ENCODE measurements at places on chromosomes 12 and 14. TPM values are rescaled to one million over a fixed set of nuclear protein-coding genes. Genes with fewer than 3 reads are reported as not detected.

GRCh38 chr14:25103271-25103670 lies 53.3 kb upstream of the STXBP6 start:
- DNase-seq = no peak

DNA sequence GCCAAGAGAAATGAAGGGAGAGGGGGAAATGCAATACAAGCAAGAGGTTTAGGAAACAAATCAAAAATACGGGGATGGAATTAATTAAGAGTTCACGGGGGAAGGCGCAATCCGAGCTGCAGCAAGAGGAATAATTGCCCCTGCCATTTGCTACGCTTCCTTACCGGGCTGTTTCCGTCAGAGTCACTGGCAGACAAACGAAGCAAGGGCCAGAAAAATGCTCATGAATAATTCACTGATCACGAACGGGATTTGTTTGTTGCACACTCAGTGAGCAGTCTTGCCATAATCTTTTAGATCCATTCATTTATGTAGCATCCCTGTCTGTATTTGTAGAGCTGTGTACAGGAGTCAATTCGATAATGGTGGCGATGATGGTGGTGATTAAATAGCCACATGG lies 39.0 kb downstream of the PLXNC1 start:
- no peak for DNase-seq

DNA sequence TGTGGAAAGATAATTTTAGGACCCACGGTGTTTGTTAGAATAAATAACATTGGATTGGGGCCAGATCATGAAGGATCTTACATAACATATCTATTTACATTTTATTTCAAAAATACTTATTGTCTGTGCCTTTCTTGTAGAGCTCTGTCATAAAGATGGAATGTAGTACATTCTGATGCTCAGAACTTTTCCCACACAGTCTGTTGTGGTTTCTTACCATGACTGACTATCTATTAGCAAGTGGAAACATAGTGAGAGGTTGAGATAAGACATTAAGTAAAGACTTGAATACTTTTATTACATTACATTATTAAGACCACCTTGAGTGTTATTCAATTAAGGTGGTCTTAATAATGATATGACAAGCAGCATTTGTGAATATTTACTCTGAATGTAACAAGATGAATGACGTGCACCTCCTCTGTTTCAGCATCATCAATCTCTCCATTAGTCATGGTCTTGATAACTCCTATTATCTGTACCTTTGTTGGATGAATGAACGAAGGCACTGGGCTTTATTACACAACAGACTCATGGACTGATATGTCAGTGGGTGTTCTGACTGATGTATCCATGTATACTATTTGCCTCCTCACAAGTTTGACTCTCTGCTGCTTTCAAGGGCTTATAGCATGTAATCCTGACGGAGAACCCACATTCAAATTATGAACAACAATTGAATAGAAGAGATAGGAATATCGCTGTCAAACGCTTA lies 883.0 kb upstream of the FLRT2 start:
- DNase-seq = no peak

DNA sequence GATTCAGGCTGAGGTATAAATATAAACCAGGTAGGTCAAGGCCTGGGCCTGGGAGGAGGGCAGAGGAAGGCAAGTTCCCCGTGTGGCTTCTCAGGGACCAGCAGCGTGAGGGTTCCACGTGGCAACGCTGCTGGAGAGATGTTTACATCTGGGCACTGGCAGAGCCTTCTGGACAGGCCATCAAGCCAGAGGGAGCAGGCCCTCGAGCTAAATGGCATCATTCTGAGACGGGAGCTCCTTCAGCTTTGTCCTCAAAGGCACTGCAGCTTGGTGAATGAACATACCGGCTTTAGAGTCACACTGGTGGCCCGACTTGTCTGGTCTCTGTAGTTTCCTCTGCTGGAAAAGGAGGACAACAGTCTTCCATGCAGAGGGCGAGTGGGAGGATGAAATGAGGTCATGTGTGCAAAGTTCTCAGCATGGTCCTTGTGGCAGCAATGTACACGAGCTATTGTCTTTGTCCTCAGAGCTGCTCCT lies 231.3 kb downstream of the ZFP36L1 start:
- no peak for DNase-seq

- no peak for DNase-seq
These were observed 53.0 kb downstream of the LLPH start for GRCh38 chr12:66077542-66077941.

- DNase-seq = no peak
These were observed 14.8 kb upstream of the RIC8B start for GRCh38 chr12:106759526-106760183.

DNA sequence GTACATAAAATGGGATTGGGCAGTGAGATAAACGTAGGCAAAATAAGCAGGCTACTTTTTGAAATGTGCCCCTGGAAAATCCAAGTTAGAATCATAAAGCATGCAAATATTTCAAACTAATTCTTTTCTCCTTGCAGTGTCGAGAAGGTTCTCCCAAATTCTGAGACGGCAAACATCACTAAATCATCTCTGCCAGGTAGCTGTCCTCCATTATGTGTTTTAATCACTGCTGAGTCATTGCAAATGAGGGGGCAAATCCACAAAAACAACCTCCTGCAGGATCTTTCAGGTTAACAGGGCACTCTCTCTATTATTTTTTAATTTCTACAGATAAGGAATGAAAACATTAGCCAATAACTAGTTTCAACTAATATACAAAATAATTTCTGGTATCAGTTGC lies 63.2 kb upstream of the RIC8B start:
- DNase-seq = no peak

- no peak for DNase-seq
These were observed 167.7 kb upstream of the CDKN3 start for GRCh38 chr14:54229136-54229535.

DNA sequence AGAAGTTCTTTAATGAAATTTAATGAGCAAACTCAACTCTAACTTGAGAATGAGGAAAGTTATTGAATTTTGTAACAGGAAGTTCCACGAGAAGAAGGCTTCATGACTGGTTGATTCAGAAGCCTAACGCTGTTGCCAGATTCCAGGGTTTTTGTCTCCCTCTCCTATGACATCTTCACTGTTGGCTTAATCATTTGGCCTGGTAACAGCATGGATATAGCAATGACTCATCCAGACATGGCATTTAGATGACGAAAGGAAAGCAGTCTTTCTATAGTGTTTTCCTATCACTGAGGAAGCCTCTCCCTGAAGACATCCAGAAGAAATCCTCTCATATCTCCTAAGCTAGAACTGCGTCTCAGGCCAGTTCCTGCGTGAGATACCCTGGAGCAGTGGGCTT lies 9.4 kb upstream of the KCNA1 start:
- DNase-seq = peak; percentile 2

DNA sequence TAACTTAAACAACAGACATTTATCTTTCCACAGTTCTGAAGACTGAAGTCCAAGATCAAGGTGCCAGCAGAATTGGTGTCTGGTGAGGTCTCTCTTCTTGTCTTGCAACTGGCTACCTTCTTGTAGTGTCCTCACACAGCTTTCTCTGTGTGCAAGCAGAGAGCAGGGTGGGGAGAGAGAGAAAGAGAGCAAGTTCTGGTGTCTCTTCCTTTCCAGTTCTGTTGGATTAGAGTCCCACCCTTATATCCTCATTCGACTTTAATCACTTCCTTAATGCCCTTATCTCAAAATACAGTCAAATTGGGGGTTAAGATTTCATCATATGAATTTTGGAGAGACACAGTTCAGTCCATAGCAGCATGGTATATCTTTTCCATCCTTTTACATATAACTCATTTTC lies 40.8 kb downstream of the DYRK2 start:
- DNase-seq = no peak

GRCh38 chr14:45526715-45527549 lies 273.9 kb upstream of the MIS18BP1 start:
- DNase-seq = no peak

GRCh38 chr12:19850346-19851065 lies 411.2 kb downstream of the AEBP2 start:
- no peak for DNase-seq

- DNase-seq = no peak
These were observed 296.1 kb downstream of the AKAP6 start for GRCh38 chr14:32625211-32625610.

GRCh38 chr14:52325126-52325525 lies 11.0 kb downstream of the PTGER2 start:
- DNase-seq = no peak

GRCh38 chr12:75890660-75891059 lies 140.9 kb downstream of the PHLDA1 start:
- DNase-seq = no peak

DNA sequence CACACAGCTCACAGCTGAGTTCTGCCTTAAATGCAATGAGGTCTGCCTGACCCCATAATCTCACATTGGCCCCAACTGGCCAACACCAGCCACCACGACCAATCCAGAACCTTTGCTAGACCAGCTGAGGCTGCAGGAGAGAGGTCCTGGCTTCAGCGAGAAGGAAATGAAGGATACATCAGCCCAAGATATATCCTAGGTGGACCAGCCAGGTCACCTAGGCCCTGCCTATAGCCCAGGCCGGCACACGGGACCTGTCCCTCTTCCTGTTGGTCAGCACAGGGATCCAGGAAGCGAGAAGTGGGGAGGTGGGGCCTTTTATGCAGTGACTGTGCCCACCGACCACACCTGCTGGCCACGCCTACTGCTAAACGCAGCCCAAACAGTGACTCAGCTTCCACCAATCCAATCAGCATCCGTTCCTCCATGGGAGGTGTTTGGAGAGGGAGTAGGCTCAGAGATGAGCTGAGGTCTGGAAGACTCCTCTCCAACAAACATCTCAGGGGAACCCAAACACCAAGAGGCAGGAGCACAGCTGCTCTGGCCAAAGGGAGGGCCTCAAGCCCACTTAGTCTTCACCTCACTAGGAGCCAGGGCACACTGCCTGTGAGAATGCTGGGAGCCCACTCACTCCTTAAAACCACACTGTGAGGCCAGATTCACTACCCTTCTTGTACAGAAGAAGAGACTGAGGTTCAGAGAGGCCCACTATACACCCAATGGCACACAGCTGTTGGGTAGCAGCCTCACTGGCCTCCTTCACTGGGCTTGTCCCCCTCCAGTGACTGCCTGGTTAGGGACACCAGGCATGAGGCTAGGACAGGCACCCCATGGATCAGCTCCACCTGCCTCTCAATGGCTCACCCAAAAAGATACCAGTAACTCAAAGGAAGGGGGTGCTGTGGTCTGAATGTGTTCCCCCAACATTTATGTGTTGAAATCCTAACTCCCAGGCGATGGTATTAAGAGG lies 51.3 kb upstream of the PPP2R5C start:
- no peak for DNase-seq

GRCh38 chr12:110699591-110700445 lies 10.9 kb upstream of the HVCN1 start:
- DNase-seq = no peak

DNA sequence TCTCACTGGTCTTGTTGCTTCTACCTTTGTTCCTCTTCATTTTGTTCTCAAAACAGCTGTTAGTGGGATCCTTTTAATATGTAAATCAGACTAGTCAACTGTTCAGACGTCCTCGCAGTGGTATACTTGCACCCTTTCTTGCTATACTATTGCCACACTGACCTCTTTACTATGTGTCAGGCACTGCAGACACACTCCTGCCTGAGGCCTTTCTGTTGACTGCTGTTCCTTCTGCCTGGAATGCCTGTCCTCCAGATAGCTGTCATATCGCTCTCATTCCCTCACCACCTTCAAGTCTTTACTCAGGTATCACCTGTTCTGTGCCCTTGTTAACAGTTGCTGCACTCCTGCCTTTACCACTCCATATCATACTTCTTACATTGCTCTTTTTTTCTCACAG lies 90.0 kb upstream of the TMEM263 start:
- DNase-seq = no peak

- no peak for DNase-seq
These were observed 69.2 kb upstream of the MED13L start for GRCh38 chr12:116346741-116347140.

GRCh38 chr14:93946104-93946503 lies 19.0 kb downstream of the FAM181A start:
- DNase-seq = no peak

- DNase-seq = no peak
These were observed 199.9 kb downstream of the CCDC91 start for GRCh38 chr12:28390206-28390605.

DNA sequence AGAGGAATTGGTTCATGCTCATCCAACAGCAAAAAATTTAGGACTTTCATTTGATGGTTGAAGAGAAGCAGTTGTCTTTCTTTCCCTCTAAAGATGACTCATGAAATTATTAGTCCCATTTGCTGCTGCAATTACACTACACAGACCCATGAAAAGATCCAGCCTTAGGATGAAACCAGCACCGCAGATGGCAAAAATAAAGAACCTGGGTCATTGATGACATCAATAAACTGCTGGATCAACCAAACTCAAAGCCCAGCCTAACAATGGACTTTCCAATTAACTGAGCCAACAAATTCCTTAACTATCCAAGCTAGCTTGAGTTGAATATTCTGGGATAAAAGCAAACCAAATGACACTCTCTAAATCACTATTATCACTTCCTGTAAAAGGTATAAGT lies 20.7 kb downstream of the DICER1 start:
- DNase-seq = no peak

GRCh38 chr12:85630851-85631250 lies 205.4 kb downstream of the RASSF9 start:
- no peak for DNase-seq

DNA sequence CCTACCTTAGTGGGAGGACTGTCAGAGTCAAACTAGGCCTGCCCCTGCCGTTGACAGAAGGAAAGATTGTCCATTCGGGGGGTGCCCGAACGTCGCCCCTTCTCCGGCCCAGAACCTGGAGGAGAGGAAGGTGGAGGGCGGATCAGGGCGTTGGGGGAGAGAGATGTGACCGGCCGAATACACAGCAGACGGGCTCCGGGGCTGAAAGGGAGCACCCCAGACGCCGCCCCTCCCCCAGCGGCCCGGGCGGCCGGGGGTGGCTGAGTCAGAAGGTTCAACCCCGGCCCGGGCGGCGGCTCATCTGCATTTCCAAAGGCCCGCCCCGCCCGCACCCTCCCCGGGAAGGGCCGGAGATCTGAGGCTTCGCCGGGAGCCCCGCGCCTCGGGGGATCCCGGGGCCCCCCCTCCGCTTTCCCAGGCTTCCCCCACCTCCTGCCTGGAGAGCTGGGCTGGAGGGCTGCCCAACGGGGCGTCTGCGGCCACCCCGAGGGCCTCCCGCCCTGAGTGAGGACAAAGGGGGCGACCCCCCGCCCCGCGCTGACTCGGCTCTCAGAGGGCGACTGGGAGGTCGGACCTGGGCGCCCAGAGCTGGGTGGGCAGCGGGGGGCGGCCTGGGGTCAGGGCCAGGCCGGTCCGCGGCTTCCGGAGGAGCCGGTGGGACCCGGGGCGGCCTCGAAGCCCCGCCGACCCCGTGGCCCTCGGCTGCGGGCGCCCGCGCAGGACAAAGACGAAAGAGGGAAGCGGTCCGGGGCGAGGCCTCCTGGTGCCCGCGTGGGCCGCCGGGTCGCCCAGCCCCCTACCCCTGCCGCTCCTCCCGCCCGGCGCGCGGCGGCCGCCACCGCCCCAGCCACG lies 3.7 kb upstream of the SETD1B start:
- no peak for DNase-seq

TAS2R42 gene
- not detected for polyA plus RNA-seq

CDCA4 gene
- polyA plus RNA-seq = 29.8 TPM

DTX1 gene
- not detected for polyA plus RNA-seq

KRT86 gene
- polyA plus RNA-seq = not detected

MYH6 gene
- not detected for polyA plus RNA-seq

TTC9 gene
- 0.50 TPM for polyA plus RNA-seq

RHEBL1 gene
- 0.31 TPM for polyA plus RNA-seq

SERPINA10 gene
- polyA plus RNA-seq = not detected

ALDH1L2 gene
- polyA plus RNA-seq = 1.8 TPM

DPF3 gene
- 1.1 TPM for polyA plus RNA-seq

SLC7A7 gene
- polyA plus RNA-seq = 0.33 TPM

ANKS1B gene
- polyA plus RNA-seq = not detected

CCDC177 gene
- not detected for polyA plus RNA-seq

NEUROD4 gene
- polyA plus RNA-seq = not detected

CABP1 gene
- 0.04 TPM for polyA plus RNA-seq

CLEC2D gene
- 2.3 TPM for polyA plus RNA-seq

Data from keratinocyte (primary cell).